MCF 10A (cell line): ENCODE measurements at places on chromosomes 3 and 15.

DNA sequence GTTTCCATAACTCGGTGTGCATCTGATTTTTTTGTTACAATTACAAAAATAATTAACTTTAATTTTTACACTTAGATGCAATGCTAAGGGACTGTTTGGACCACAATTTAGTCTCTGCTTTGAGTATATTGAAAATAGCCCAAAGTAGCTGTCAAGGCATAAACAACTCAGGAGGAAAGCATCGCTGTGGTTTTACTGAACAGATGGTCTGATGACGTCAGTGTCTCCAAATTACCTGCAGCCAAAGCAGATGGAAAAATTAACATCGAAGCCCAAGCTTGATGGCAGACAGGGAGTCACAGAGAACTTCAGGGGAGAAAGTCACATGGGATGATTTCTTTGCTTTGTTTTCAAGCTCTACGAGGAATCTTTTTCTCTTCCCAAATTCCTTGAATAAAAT is 83.1 kb upstream of the PLCL2 start:
- no peak for DNase-seq

GRCh38 chr3:14503033-14503705 is 37.0 kb downstream of the GRIP2 start:
- DNase-seq: no peak

DNA sequence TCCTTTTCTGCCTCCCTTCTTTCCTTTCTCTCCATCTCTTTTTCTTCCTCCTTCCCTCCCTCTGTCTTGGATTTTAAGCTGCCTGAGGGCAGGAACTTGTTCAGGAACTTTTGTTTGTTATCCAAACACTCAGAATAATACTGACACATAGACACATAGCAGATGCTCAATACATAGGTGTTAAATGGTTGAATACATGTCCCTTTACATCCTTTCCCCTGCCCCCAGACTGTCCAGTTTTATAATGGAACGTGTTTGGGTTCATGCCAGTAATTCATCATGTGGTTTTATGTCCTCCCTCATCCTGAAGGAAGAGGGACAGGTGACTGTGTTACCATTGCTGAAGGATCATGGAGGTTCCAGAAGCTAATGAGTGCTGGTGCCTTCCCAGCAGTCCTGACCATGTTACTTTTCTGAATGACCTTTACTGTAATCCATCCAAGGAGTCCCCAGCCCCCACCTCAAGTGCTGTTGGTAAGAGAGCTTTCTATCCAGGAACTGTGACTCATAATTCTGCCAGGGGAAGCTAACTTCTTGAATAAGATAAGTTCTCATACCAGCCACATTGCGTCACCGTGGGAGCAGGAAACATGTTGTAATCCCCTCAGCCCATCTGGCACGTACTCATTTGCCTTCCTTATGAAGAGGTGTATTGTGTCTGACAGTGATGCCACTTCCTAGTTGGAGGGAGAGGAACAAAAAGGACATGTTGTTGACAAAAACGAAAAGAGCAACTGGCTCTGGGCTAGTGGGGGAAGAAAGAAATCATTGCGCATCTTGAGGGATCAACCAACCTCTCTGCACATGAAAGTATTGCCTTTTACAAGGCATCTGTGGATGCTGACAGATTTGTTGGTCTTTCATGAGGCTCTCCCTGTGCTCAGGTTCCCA is 52.4 kb downstream of the IL1RAP start:
- DNase-seq: peak; percentile 100

DNA sequence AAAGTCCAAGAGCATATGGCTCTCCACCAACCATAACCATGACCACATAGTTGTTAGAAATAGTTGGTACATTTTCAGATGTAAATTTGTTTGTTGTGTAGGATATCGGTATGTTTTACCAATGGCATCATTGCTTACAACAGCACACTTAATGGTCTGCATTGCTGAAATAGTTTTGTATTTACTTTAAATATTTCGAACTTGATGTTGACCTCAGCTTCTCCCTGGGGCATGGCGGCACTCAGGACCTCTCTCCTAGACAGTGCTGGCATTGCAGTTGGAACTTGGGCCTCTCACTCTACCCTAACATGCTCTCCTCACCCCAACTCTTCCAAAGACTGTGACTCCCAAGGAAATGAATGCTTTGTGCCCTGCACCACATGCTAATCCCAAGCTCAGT is 5.0 kb downstream of the SLC22A13 start:
- no peak for DNase-seq

- DNase-seq: no peak
These were observed 6.4 kb upstream of the ALDH1L1 start for GRCh38 chr3:126186749-126187148.

- DNase-seq: peak; percentile 32
These were observed 32.7 kb downstream of the LRIG1 start for GRCh38 chr3:66467996-66468735.

DNA sequence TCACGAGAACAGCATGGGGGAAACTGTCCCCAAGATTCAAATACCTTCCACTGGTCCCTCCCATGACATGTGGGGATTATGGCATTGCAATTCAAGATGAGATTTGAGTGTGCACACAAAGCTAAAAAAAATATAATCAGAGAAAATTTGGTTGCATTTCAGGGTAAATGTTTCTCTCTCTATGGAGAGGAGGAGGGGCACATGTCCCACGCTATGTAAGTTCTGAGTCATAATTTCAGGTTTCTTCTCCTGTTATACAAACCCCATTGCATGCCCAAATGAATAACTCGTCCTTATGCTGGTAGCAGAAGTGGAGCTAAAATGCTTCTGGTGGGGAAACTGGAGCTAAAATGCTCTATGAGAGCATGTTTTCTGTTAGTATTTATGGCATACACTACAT is 209.7 kb upstream of the DCBLD2 start:
- DNase-seq: peak; percentile 35

DNA sequence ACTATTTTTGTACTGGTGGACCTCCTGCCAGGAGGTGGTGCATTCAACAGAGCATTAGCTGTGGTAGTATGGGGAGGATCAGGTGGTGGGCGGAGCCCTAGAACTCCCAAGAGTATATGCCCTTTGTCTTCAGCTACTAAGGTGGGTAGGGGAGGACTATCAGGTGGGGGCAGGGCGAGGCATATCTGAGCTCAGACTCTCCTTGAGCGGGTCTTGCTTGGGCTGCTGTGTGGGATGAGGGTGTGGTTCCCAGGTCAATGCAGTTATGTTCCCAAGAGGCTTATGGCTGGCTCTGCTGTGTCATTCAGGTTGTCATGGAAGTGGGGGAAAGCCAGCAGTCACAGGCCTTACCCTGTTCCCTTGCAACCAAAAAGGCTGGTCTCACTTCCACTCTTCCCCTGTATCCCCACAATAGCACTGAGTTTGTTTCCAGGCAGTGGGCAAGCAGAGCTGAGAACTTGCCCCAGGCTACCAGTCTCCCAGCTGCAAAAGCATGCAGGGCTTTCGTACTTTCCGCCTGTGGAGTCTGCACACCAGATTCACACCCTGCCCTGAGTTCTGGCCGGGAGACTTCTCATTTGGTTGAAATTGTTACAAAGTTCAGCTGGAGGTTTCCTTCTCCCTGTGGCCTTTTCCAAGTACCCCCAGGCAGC is 93.7 kb upstream of the DPPA4 start:
- no peak for DNase-seq

- peak; percentile 20 for DNase-seq
These were observed 36.6 kb downstream of the ATP6V1A start for GRCh38 chr3:113783463-113783862.

DNA sequence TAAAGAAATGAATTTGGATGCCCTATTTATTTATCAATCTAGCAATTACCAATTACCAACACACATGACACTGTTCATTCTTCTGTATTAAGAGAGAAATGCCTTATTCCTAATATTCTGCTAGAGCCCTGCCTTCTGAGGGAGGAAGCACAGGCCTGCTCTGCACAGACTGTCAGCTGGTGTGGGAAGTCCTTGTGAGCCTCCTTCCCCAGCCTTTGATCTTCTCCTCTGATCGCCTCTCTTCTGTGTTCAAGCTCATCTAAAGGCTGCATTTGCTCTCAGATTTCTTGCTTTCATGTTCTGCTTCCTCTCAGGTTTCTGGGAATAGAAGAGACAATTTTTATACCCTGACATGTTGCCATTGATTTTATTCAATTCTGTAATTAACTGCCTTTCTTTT is 290.6 kb upstream of the UMPS start:
- DNase-seq: no peak

DNA sequence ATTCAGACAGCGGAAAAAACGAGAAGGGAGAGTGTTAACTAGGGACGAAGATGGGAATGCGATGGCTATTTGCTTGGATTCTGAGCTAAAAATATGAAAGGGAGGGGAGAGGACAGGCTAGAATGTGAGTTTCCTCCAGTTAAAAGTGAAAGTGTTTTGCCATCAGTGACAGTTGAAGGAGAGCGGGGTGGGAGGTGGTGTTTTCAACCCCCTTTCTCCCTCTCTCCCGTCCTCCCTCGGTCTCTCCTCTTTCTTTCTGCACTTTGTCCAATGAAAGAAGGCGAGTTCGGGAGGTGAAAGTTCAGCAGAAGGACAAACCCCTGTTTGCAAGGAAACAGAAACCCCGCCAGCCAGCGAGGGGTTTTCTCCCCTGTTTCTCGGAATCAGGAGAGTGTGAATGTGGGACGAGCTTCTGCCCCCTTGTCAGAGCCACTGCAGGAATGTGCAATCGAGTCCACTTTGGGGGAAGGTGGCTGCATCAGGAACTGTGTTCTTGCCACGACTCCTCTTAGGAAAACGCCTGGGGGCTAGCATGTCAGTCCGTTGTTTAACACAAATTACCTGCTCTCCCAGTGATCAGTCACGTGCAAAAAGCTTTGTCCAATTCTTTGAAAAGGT is 975 bp upstream of the FOXP1 start:
- DNase-seq: peak; percentile 56

DNA sequence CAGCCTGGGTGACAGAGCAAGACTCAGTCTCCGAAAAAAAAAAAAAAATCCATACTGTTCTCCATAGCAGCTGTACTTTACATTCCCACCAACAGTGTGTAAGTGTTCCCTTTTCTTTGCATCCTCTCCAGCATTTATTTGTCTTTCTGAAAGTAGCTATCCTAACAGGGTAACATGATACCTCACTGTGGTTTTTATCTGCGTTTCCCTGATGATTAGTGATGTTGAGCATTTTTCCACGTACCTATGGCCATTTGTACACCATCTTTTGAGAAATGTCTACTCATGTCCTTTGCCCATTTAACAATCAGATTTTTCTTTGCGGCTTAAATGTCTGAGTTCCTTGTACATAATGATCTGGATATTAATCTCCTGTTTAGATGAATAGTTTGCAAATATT is 119.3 kb downstream of the RFX7 start:
- DNase-seq: no peak

GRCh38 chr15:87931584-87931983 is 325.0 kb downstream of the NTRK3 start:
- no peak for DNase-seq

- no peak for DNase-seq
These were observed 6.9 kb downstream of the CORO2B start for GRCh38 chr15:68585574-68586273.

DNA sequence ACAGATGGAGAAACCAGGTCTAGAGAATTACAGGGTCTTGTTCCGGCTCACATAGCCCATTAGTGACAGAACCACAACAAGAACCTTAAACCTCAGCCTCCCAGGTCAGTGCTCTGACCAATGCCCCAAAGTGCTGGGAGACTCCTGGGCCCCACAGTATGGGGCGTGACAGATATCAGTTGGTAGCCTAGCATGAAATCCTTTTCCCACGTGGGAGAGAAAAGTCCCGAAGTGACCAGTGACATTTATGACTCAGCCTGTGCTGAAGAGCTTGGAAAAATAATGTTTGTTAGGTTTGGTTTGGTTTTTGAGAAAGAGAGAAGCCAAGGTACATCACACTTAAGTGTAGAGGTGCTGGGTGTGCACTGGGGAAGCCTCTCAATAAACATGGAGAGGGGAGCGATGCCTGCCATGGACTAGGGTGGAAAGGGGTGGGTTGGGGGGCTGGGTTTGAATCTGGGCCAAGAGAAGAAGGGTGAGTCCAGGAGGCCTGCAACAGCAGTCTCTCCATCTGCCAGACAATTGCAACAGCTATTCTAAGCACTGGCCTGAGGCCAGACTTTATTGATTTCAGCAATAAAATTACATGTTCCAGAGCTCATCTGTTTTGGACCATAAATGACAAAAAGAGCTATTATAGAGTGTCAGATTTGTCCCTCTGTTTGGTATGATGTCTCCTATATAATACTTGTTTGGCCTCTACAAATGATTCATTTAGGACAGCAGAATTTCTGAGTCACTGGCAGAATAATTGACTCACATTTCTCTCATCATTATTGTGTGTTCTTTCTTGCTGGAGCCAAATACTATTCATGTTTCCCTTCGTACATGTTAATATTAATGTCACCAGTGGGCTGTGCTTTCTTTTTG is 43.4 kb downstream of the C2CD4A start:
- DNase-seq: peak; percentile 59
